NCI-H1694 (cell line): ENCODE measurements at places on chromosomes 4 and X.
A peak's percentile ranks its signal among the peaks of the same experiment; 100 is the strongest.

- no peak for DNase-seq
Measured at GRCh38 chr4:98522636-98523395, 135.6 kb downstream of the TSPAN5 start.

DNA sequence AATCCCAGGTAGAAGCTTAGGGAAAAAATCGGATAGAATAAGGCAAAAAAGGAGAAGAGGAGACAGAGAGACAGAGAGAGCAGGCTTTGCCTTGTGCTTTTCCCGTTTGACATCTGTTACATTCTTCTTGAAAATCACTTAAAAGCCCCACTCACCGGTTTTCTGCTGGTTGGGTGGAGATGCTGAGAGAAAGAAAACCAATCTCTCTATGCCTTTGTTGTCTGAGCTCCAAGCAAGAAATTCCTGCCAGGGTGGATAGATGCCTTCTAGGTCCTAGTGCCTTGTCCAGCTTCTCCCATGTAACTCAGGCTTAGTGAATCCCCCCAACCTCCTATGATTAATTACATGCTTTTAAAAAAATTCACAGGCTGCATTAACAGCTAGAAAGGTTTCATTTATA is at the start of gene DCX:
Gene DCX, minus strand, starts transcription at position 210 of the 400 bp plus-strand sequence. CDS start 1,794 bp downstream, outside the sequence.
- peak; percentile 21 for DNase-seq

DNA sequence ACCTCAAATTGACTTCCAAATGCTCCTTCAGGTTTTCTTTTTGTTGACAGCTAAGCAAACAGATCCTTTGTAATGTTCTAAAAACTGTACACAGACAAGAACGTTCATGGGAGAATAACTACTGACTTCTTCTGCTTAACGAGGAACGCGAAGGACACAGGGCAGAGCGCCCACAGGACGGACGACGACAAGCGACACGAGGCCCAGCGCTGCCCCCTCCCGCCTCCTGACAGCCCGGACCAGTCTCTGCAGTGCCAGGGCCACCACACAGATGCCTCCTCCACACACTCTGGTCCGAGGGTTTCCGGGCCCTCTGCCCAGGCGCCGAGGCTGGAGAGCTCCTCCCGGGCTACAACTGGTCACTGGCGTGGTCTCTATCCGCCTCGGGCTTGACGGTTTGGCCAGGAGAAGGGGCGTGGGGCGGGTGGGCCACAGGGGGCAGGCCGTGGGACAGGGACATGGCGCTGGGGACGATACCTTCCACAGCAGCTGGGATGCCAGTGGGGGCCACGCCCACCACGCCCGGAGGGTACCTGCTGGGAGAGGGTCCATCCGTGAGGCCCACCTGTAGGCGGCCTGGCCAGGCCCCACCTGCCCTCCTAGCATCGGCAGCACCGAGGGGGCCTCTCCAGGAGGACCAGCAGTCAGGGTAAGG is 36.9 kb downstream of the CTBP1 start:
- no peak for DNase-seq

DNA sequence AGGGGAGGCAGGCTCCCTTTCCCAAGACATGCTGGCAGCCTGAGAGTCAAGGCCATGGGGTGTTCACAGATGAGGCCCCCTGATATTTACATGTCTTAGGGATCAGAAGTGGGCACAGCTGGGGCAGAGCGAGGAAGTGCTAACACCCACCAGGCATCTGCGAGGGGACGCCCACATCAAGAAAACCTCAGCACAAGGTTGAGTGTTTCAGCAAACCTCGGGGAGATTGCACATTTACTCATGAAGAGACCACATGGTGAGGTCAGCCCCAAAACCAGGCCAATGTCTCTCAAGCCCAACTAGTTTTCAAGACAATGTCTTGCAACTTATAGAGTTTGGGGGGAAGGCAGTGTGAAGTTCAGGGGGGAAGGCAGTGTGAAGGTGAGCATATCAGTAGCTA is 55.2 kb downstream of the CLNK start:
- no peak for DNase-seq

- no peak for DNase-seq
Measured at GRCh38 chr4:151485541-151486131, 76.7 kb downstream of the FHIP1A start.

DNA sequence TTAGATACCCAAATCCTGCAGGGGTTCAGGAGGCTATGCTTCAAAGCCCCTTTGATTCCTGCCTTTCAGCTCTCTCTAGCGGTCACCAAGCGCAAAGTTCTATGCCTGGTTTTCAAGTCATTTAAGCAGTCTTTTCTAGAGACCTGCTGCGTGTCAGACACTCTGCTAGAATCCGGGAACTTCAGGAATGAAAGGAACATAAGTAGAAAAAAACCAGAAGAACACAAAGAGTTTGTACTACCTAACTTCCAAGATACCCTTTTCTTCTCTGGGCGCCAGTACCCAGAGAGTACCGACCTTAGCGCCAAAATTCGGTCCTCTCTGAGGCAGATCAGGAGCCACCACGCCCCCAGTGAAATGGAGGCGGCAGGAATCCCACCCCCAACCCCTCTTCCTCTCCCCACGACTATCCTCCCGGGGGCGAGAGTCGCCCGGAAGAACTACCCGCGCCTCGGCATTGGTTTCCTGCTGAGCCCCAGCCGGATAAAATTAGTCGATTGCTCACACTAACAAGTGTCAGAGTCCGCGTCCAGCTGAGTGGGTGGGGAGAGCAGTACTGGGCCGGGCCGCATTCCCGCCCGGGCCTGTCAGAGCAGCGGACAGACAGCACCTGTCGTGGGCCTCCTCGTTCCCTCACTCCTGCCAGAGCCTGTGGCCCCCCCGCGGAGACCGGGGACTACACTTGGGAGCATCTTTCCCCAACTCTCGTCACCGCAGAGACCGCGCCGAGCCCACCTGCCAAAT is 78.8 kb downstream of the RLIM start:
- DNase-seq = peak; percentile 77

GRCh38 chr4:121041307-121042090 is 30.8 kb downstream of the NDNF start:
- no peak for DNase-seq

GRCh38 chr4:38128478-38129459 is 168.6 kb downstream of the PTTG2 start:
- no peak for DNase-seq

GRCh38 chrX:17472424-17472823 is 97.4 kb downstream of the NHS start:
- no peak for DNase-seq

GRCh38 chr4:182593864-182594263 is 323.3 kb downstream of the DCTD start:
- DNase-seq = no peak

GRCh38 chr4:30714408-30715031 is 5.6 kb upstream of the PCDH7 start:
- peak; percentile 43 for DNase-seq

GRCh38 chr4:185018834-185019455 is 655 bp downstream of the HELT start:
- no peak for DNase-seq

GRCh38 chr4:13704035-13704434 is 76.5 kb upstream of the BOD1L1 start:
- no peak for DNase-seq

- DNase-seq = no peak
Measured at GRCh38 chr4:62881901-62882300, 1527.3 kb downstream of the TECRL start.

DNA sequence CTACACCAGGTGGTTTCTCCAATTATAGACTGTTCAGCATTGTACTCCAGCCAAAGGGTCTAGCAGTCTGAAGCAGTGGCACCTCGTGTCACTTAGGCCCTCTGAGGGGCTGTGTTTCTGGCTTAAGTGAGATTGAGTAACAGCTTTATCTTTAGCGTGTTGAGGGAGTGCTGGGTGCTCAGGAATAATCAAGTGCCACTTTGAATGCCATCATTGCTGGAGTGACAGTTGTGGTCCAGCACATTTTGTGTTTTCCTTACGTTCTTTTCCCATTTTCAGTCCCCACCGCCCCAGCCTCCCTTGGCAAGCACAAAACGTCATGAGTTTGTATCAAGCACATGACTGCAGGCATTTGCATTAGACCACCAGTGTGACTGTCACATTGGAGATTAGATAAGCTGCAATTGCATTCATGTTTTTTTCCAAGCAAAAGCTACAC is 58.7 kb downstream of the FNIP2 start:
- no peak for DNase-seq

DNA sequence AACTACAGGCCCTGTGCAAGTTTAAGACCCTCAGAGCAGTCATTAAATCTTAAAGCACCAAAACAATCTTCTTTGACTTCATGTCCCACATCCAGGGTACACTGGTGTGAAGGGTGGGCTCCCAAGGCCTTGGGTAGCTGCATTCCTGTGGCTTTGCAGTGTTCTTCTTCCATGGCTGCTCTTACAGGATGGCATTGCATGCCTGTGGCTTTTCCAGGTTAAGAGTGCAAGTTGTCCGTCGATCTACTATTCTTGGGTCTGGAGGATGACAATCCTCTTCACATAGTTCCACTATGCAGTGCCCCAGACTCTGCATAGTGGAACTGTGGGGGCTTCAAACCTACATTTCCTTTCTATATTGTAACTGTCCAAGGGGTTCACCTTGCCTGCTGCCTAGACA is 494.5 kb downstream of the CFAP47 start:
- DNase-seq = no peak

GRCh38 chr4:48623182-48623780 is 133.2 kb downstream of the ZAR1 start:
- DNase-seq = no peak

DNA sequence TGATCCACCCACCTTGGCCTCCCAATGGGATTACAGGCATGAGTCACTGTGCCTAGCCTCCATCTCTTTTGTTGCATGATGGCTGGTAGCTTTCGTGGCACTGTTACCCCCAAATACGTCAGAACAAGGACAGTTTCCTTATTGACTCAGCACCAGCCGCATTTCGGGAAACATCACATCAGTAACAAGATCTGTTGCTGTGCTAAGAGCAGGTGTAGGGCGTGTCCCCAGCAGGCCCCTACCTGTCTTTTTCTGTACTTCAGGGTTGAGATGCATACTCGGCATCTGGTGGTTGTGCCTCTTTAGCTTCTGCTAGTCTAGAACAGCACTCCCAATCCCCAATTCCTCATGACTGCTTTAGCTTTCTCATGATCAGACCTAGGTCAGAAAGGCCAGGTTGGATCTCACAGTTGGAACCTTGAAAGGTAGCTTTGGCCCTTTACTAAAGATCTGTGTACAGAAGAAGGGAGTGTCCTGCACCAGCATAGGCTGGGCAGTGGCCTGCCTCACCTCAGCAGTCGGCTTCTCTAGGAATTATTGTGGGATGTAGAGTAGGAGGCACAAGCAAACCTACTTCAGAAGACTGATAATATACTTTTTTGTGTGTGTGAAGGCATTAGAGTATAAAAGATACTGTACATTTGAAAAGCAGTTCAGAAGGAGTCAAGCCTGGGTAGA is 36.8 kb downstream of the NSD2 start:
- DNase-seq = no peak

- no peak for DNase-seq
Measured at GRCh38 chr4:112361181-112361791, 64.1 kb downstream of the ALPK1 start.

- no peak for DNase-seq
Measured at GRCh38 chr4:108636246-108636645, 14.2 kb upstream of the OSTC start.

- DNase-seq = no peak
Measured at GRCh38 chr4:13535118-13535517, 9.2 kb downstream of the NKX3-2 start.

DNA sequence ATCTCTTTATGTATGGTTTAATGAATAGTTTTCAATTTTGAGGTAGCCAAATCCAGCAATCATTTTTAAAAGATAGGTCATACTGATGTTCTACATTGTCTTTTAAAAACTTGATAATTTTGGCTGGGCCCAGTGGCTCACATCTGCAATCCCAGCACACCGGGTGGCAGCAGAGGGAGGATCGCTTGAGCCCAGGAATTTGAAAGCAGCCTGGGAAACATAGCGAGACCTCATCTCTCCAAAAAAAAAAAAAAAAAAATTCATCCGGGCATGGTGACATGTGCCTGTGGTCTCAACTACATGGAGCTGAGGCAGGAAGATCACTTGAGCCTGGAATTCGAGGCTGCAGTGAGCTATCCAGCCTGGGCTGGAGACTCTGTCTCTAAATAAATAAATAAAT is 419.8 kb downstream of the GALNTL6 start:
- DNase-seq = no peak

GRCh38 chr4:6469144-6469543 is 3.3 kb downstream of the PPP2R2C start:
- DNase-seq = no peak

DNA sequence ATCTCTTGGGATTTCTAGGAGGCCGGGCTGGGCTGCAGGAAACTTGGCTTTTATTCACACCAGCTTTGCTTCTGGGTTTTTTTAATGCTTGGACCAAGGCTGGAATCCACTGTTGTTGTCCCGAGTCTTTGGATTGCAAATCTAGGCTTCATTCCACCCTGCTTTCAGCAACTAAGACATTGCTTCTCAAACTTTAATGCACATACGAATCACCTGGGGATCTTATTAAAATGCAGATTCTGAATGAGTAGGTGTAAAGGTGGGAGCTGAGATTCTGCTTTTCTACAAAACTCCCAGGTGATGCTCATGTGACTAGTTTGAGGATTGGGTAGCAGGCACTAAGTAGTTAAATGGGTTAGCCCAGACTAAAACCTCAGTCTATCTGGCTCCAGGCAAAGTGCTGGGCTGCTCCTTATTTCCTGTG is 39.2 kb upstream of the GPC4 start:
- no peak for DNase-seq

GRCh38 chrX:84363663-84364062 is 138.6 kb downstream of the HDX start:
- no peak for DNase-seq

- DNase-seq = no peak
Measured at GRCh38 chr4:173990126-173990868, 293.2 kb downstream of the FBXO8 start.

DNA sequence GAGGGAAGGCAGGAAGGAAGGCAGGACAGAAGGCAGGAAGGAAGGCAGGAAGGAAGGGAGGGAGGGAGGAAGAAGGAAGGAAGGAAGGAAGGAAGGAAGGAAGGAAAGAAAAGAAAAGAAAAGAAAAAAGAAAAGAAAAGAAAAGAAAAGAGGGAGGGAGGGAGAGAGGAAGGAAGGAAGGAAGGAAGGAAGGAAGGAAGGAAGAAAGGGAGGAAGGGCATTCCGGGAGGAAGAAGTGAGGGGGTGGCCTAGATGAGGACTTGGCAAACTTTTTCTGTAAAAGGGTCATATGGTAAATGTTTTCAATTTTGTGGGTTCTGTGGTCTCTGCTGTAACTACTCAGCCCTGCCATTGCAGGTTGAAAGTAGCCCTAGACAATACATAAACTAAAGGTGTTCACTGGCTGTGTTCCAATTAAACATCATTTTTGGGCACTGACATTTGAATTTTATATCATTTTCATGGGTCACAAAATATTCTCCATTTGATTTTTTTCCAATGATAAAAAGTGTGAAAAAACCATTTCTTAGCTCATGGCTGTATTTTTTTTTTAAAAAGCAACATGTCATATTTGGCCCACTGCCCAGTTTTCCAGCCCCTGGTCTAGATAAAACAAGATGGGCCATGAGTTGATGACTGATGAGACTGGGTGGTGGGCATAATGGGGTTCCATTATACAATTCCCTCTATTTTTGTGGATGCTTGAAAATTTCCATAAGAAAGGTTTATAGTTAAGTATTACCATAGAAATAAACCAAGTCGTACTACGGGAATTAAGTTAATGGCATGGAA is 3.1 kb downstream of the ZNF630 start:
- no peak for DNase-seq
